ENCODE measurements at places on chromosomes 11 and 22. TPM values are rescaled to one million over a fixed set of nuclear protein-coding genes. Genes with fewer than 3 reads are reported as not detected.

Gene UCP3
- total RNA-seq, result 3.5 TPM

Gene OOSP4B
- total RNA-seq, result not detected

DNA sequence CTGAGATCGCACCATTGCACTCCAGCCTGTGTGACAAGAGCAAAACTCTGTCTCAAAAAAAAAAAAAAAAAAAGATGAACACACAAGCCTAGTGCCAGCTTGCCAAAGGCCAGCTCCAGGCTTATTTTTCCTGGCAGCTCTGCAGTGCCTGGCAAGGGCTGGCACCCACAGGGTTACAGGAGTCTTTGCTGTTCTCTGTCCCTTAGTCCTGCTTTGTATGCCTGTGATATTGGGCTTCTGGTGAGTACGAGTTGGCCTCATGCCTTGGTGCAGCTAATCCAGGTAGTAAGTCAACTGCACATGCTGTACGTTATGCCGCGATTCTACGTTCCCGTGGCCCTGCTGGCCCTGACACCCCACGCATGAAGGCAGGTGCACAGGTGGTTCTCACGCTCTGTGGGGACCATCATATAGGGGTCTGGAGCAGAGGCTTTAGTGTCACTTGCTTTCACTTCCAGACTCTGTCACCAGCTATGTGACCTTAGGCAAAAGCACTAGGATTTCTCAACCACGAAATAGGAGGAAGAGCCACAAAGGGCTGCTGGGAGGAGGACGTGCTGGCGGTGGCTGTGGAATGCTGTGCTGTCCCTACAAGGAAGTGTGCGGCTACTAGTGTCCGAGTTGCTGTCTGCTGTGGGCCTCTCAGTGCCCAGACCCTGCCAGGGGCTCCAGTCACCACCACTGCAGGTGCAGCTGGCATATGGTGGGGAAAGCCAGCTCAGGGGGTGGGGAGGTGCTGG lies 21.4 kb upstream of the RASL10A start:
- no peaks in the 10 kb centered on the region for H3K4me1 ChIP-seq
- no peak overlapping the region for H3K4me3 ChIP-seq
- peaks cover 70% of the 10 kb centered on the region for H3K36me3 ChIP-seq
- DNase-seq, result no peak

DNA sequence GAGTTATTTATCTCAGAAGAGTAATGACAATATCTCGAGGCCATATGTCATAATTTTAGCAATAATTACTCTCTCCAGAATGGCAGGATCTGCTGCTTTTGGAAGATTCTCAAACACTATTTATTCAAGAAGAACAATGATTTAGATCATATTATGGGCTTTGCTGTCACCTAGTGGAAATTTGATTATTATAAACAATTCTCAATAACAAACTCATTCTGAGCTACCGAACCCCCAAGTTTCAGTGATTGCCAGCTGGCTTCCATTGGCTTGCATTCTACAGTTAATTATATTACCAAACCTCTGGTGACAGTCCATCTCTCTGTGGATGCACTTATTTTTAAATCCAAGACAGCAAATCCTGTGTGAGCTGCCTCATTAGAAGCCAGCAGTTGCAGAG lies 27.9 kb upstream of the SLC36A4 start:
- no peaks in the 10 kb centered on the region for H3K27me3 ChIP-seq
- no peaks in the 10 kb centered on the region for H3K36me3 ChIP-seq
- DNase-seq, result no peak

Gene POLDIP3
- total RNA-seq, result 78.2 TPM

GRCh38 chr11:67379061-67380058 lies 6.0 kb upstream of the CLCF1 start:
- no peak overlapping the region for H3K27ac ChIP-seq
- H3K4me1 ChIP-seq, result peaks cover 22% of the 10 kb centered on the region
- no peak overlapping the region for H3K4me3 ChIP-seq

DNA sequence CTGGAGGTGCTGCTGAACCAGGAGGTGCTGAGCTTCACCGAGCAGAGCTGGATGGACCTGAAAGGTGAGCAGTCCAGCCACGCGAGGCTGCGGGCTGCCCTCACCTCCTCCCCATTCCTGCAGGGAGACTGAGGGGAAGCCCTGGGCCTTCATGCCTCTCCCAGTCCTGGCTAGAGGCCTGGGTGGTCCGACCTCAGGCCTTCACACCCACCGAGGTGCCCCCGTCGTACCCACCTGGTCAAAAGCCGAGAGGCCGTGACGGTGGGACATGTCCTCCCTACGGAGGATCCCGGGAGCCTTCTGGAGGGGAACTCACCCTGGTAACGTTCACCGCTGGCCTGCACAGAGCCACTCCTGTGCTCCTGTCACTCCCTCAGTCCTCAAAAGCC lies 5.1 kb downstream of the SUSD2 start:
- no peaks in the 10 kb centered on the region for H3K36me3 ChIP-seq
- H3K4me1 ChIP-seq, result no peaks in the 10 kb centered on the region
- DNase-seq, result no peak

GRCh38 chr22:33864723-33865130 lies 55.5 kb downstream of the LARGE1 start:
- H3K27me3 ChIP-seq, result peaks cover 24% of the 10 kb centered on the region
- H3K4me1 ChIP-seq, result peaks cover 6% of the 10 kb centered on the region
- no peaks in the 10 kb centered on the region for H3K36me3 ChIP-seq
- H3K4me3 ChIP-seq, result no peak overlapping the region
- no peak overlapping the region for H3K27ac ChIP-seq

DNA sequence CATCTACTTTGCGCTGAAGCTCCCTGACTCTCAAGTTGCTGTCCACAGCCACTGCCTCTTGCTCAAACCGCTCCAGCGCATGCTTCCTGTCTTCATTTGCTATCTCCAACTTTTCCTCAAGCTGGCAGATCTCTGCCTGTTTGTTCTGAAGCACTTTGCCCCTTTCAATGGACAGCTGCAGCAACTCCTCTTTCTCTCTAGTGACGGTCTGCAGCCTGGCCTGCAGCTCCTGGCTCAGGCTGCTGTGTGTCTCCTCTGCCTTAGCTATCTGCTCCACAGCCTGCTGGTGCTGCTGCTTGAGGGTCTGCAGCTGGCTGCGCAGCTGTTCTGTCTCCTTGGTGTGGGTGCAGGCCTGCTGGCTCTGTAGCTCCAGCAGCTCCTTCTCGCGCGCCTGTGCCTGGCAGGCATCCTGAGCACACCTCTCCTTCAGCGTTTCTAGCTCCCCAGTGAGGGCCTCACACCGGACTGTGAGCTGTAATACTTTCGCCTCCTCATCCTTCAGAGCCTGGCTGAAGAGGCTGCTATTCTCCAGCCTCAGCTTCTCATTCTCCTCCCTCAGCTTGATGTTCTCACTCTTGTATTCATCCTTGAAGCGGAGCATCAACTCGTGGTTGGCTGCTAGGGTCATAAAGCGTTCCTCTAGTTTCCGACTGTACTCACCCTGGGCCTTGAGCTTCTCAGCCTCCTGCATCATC lies 723 bp downstream of the CCDC89 start:
- no peak overlapping the region for H3K4me3 ChIP-seq
- no peaks in the 10 kb centered on the region for H3K36me3 ChIP-seq
- H3K27me3 ChIP-seq, result no peaks in the 10 kb centered on the region
- peak; percentile 49 for DNase-seq
- no peak overlapping the region for H3K27ac ChIP-seq
- H3K4me1 ChIP-seq, result peaks cover 4% of the 10 kb centered on the region

DNA sequence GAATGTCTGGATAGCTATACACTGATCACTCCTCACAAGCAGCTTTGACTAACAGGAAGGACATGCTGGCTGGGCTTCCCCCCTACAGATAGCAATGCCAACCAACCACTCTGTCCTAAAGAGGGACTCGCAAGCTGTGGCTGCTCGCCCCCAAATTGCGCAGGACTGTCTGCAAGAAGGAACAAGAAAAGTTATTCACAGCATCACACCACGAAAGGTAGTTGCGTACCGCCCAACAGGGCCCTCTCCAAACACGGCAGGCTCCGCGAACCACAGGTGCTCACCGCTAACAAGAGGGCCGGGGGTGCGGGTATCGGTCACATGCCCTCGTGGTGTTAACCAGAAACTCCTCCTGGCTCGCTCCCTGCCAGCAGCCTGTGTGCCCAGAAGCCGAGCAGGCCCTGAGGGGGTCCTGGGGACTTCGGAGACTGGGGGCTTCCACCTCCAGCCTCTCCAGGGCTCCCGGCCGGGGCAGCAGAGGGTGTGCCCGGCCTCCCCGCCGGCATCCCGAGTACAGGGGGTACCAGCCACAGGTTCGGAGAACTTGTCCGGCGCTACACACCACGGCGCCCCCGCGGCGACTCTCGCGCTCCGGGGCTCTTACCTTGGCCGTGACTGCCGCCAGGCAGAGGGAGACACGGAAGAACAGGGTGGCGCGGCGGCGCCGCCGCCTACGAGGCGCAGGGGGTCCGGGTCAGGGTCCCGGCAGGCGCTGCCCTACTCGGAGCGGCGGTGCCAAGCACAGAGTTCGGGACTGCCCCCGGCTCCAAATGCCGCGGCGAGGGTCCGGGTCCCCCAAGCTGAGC lies 682 bp downstream of the LARGE1 start:
- peaks cover 4% of the 10 kb centered on the region for H3K4me1 ChIP-seq
- peak; percentile 83 for DNase-seq
- no peaks in the 10 kb centered on the region for H3K36me3 ChIP-seq
- H3K27me3 ChIP-seq, result peaks cover 48% of the 10 kb centered on the region

Gene FLRT1
- total RNA-seq, result not detected

GRCh38 chr11:76453248-76453647 lies 8.4 kb downstream of the EMSY start:
- H3K4me3 ChIP-seq, result peak overlapping the region; percentile 3
- peaks cover 33% of the 10 kb centered on the region for H3K36me3 ChIP-seq
- no peak for DNase-seq
- no peak overlapping the region for H3K27ac ChIP-seq

Gene PGGHG
- total RNA-seq, result 129 TPM

Gene RPS6KB2
- total RNA-seq, result 43.7 TPM

GRCh38 chr11:15148169-15148568 lies 33.4 kb downstream of the INSC start:
- H3K4me1 ChIP-seq, result no peaks in the 10 kb centered on the region
- no peak for DNase-seq
- no peak overlapping the region for H3K27ac ChIP-seq

DNA sequence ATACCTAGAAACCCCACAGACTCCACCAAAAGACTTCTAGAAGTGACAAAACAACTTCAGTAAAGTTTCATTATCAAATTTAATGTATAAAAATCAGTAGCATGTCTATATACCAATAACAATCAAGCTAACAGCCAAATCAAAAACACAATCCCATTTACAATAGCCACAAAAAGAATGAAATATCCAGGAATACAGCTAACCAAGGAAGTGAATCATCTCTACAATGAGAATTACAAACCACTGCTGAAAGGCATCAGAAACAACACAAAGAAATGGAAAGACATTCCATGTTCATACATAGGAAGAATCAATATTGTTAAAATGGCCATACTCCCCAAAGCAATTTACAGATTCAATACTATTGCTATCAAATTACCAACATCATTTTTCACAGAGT lies 46.0 kb downstream of the PRCP start:
- H3K4me3 ChIP-seq, result no peak overlapping the region
- no peak overlapping the region for H3K27ac ChIP-seq
- H3K27me3 ChIP-seq, result no peaks in the 10 kb centered on the region
- no peak for DNase-seq
- peaks cover 7% of the 10 kb centered on the region for H3K36me3 ChIP-seq

- H3K27ac ChIP-seq, result no peak overlapping the region
- no peaks in the 10 kb centered on the region for H3K4me1 ChIP-seq
- DNase-seq, result no peak
These were observed 5.2 kb downstream of the KLHL22 start for GRCh38 chr22:20490183-20490940.

Gene MS4A14
- not detected for total RNA-seq

DNA sequence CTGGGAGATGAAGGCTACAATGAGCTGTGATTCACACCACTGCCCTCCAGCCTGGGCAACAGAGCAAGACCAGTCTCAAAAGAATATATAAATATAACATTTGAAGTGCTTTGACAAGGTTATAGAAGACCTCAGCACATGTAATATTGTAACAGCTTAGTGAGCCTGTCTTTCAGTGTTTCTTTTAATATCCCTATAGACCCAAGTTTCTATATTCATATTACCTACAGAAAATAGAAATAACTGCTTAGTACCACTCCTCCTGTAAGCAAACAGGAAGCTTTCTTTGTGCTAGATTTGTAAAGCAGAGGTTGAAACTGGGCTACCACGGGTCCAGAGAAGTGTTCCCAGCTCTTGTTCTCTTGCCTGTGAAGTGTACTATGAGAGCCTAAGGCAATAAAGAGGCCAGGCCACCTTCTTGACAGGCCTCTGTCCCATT lies 68.2 kb downstream of the PPP2R1B start:
- H3K4me3 ChIP-seq, result no peak overlapping the region
- H3K27ac ChIP-seq, result no peak overlapping the region
- H3K4me1 ChIP-seq, result no peaks in the 10 kb centered on the region
- no peak for DNase-seq
- no peaks in the 10 kb centered on the region for H3K27me3 ChIP-seq

Gene VSIG10L2
- not detected for total RNA-seq

Gene FAM83F
- total RNA-seq, result 26.1 TPM

- DNase-seq, result no peak
- no peak overlapping the region for H3K27ac ChIP-seq
- H3K4me3 ChIP-seq, result peak overlapping the region; percentile 7
These were observed 15.7 kb downstream of the USP28 start for GRCh38 chr11:113859665-113860064.

GRCh38 chr11:72072348-72072747 lies 8.0 kb downstream of the NUMA1 start:
- peaks cover 2% of the 10 kb centered on the region for H3K4me1 ChIP-seq
- H3K27ac ChIP-seq, result no peak overlapping the region
- peaks cover 12% of the 10 kb centered on the region for H3K36me3 ChIP-seq
- no peak overlapping the region for H3K4me3 ChIP-seq

GRCh38 chr11:69539416-69540117 lies 58.1 kb downstream of the LINC01488 start:
- no peak overlapping the region for H3K27ac ChIP-seq
- H3K4me3 ChIP-seq, result no peak overlapping the region
- no peaks in the 10 kb centered on the region for H3K36me3 ChIP-seq
- no peaks in the 10 kb centered on the region for H3K27me3 ChIP-seq

- H3K27me3 ChIP-seq, result no peaks in the 10 kb centered on the region
- H3K36me3 ChIP-seq, result peaks cover 38% of the 10 kb centered on the region
- peak within 1 kb of the TSS; percentile 94 for H3K4me3 ChIP-seq
- peak within 1 kb of the TSS; percentile 15 for H3K27ac ChIP-seq
These were observed at the start of gene CTTN for GRCh38 chr11:70397983-70398833. TSS of gene CTTN (plus strand) at chr11:70398529. CDS start at chr11:70407298, 8,769 bp downstream.

- no peak overlapping the region for H3K4me3 ChIP-seq
- no peaks in the 10 kb centered on the region for H3K36me3 ChIP-seq
- peaks cover 100% of the 10 kb centered on the region for H3K27me3 ChIP-seq
These were observed 2.5 kb downstream of the ROBO3 start for GRCh38 chr11:124867700-124868099.

All from endodermal cell (in vitro differentiated cells).